Activated T-cell treated with anti-CD3 and anti-CD28 coated beads, Interleukin-2, amount 50 U/mL, for 24 hours (primary cell): ENCODE measurements at places on chromosomes 2 and 18.
A peak's percentile ranks its signal among the peaks of the same experiment; 100 is the strongest.

GRCh38 chr2:100321179-100321865, 979 bp downstream of the LONRF2 start:
- DNase-seq = peak; percentile 42

- DNase-seq = peak; percentile 76
These were observed 18.8 kb downstream of the KLHL41 start for GRCh38 chr2:169528271-169528701.

DNA sequence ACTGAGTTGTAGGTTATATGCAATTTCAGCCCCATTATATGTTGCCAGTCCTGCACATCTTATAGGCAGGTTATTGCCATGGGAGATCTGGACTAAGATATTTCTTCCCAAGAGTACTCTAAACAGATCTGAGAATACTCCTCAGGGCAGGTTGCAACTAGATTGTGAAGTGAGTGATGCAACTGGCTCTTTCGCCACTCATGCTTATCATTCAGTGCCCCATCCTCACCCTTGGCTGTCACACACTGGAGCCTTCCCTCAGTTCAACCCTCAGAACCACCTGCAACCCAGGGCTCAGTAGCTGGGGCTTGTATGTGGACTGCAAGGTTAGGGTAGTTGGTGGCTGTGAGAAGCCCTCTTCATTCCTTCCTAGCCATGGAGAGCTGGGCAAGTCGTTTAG, 14.1 kb downstream of the MERTK start:
- no peak for DNase-seq

DNA sequence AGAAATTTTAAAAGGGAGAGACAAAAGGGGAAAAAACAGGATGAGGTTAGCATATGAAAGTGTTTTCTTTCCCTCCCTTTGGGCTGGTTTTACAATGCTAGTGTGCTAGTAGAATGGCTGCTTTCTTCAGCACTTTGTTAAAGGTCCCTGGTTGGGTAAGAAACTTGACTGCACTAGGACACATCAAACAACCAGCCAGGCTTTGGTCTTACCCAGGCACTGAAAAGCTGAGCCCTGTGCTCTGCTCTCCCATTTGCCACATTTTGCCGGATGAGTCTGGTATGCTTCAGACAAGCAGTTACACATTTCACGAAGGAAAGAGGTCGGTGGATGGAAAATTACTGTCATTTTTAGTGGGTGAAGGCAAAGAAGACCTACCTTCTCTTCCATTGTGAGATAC, 242.0 kb downstream of the DPP10 start:
- no peak for DNase-seq

DNA sequence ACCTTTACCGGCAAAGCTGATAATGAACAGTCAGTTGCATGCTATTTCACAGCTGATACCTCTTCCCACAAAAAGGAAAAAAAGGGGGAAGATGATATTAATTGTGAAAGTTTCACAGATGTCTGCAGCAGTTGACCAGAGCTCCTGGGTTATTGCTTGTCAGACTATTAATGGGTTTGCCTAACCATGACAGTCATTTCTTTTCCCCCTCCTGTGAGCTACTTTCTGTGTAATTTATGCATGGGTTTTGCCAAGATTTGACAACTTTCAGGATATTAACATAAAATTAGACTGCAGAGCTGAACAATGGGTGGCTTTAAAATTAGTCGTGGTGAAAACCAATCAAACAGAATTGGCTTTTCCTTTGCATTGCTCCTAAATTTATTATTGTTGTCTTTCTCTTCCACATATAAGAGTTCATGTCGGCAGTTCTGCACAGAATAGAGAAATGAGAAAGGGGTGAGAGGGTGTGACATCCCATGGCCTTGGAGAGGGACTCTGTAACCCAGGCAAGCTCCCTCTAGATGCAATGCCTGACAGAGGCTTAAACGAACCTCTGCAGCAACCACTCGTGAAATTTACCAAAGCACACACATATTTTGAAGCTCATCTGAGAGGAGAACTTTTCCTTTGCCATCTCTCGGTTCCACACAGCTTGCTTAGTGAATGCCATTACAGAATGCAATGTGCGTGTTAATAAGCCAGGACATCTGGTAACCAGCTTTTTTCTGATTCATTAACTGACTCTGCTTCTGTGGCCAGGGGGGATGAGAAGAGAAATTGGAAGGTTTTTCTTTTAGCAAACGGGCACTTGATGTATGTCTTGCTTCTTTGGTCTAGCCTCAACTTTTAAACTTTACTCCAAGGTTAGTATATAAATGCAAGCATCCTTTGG, 82.2 kb upstream of the ITGA4 start:
- DNase-seq = no peak
